ENCODE measurements at places on chromosomes 3 and 15.

DNA sequence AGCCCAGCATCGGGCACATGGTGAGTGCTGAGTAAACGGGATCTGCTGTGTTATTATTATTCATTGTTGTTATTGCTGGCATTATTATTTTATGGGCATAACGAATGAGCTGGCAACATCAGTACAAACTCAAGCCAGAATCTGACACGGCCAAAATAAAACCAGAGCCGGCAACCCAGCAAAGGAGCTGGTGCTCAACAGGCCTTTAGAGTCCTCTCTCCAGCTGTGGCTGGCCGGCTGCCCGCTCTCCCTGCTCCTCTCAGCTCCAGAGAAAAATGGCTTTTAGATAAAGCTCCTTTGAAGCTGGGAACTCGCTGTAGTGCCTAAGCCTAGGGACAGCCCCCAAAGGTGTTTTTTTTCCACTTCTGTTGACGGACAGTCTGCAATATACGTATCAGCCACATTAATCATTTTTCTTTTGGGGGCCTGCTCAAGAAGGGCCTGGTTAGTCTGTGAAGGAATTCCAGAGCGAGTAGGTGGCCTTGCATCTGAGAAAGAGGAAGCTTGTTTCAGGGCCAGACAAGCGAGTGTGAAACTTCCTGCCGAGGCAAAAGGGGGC is 193.9 kb upstream of the UBE2E1 start:
- DNase-seq: peak; percentile 51

- DNase-seq: no peak
These were observed 58.6 kb downstream of the SYNM start for GRCh38 chr15:99163271-99164062.

DNA sequence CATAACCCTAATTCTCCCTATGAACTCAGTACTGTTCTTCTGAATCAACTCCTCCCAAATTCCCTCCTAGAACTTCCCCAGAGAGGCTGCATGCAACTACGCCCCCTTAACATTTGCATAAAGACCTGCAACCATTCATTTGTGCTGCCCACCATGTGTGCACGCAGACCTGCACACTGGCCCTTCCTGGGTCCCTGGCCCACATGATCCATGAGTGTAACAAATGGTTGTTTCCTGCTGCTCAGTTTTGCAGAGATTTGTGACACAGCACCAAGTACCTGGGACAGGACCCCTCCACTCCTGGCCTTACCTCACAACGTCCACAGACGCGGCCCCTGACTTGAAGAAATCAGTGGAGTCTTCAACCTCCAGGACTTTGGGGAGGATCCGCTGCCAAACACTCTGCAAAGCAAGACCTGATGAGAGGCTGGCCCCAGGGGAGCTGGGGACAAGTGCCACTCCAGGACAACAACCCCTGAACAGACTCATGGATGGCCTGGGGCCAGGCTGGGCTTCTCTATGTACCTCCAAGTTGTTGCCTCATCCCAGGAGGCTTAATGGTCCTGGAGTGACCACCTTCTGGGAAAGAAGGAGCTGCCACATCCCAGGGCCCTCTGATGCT is 33.8 kb downstream of the ALDH1L1 start:
- DNase-seq: no peak

- no peak for DNase-seq
These were observed 170.1 kb downstream of the CNTN4 start for GRCh38 chr3:2268779-2269178.

DNA sequence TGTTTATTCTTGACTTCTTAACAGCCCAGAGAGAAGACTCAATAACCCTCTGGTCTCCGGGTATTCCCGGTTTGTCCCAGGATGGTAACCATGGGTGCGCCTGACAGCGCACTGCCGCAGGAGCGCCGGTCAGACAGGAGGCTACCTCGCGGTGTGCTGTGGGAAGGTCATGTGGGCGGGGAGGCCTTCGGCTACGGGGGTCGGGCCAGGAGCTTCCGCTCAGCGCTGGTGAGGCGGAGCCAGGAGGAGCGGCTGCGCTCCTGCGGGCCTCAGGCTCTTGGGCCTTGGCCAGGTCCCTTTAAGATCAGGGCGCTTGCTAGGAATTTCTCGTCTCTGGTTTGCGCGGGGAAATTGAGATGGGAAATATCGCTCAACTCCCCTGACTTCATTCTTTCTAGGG is 182.3 kb upstream of the NDN start:
- DNase-seq: no peak

DNA sequence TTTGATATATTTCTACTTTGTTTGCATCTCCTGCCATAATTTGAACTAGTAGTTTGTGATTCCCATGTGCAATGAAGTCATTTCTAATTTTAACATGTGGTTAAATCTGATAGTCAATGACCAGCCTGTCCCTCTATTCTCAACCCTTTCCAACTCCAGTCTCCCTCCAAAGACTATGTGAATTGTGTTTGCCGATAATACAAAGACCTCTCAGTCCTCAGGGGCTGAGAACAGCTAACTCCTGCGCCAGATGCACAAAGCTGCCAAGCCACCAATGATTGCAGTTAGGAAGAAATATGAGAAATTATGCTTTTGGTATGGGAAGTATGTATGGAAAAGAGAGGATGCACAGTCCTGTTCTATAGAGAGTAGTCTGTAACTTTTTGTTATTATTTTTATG is 54.0 kb downstream of the KCNH8 start:
- peak; percentile 40 for DNase-seq

GRCh38 chr3:40908612-40909011 is 290.7 kb upstream of the CTNNB1 start:
- no peak for DNase-seq

DNA sequence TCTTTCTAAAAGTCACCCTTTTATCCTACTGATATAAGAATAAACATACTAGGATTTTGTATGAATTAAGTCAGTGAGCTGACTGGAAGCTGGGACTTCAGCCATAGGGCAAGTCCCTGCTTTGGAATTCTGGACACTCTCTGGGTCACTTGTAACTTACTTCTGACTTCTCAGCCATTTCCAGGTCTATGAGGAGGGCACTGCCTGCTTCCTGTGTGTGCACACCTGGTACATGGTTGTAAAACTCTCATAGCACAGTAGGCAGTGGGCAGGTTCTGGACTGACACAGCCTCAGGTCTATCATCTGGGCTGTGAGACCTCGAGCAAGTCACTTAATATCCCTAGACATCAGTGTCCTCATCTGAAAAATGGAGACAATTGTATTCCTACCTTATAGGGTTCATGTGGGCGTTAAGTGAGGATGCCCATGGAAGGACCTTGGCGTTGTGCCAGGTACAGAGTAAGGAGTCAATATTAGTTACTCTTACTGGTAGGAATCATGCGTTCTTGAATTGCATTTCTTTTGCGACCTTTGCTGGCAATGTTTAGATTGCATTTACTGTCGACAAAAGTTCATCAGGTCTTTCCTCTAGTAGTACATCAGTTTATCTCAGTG is 27.5 kb upstream of the TGM5 start:
- no peak for DNase-seq

DNA sequence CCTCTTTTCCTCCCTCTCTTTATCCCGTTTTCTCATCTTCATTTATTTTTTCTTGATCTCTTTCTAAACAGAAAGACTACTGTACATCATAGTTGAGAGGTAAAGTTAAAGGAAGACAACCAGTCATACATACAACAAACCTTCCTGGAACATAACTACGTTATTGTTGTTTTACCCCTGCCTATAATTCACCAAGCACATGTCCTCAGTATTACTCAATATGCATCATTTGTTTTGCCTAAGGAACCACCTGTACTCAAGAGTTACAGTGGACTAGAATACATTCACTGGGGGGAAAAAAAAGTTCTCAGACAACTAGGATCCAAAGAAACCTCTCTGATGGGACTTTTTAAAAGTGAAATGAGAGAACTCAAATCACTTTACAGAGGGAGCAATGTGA is 344.7 kb upstream of the RBMS3 start:
- no peak for DNase-seq

- DNase-seq: no peak
These were observed 1049.0 kb upstream of the NR2F2 start for GRCh38 chr15:95281470-95281869.

GRCh38 chr3:190319660-190320059 is 2.6 kb downstream of the CLDN1 start:
- no peak for DNase-seq

GRCh38 chr15:74616366-74616939 is 817 bp downstream of the CLK3 start:
- no peak for DNase-seq

DNA sequence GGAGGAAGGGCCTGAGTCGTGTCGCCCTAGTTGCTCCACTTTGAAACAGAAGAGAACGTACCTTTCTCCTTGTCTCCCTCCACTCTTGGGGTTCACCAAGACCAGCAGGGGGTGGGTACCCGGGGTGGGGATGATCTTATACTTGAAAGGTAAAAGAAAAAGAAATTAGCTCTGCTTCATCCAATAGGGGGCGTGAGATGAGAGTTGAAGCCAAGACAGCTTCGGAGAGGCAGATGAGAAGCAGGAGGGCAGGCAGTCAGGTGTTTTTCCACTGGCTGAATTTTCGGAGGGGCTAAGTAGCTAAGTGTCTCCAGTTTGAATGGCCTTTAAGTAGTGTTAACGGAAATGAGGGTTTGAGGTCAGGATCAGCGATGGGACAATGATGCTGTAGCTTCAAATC is 100.4 kb downstream of the DGKG start:
- no peak for DNase-seq

- no peak for DNase-seq
These were observed 308.9 kb downstream of the EPHB1 start for GRCh38 chr3:135103917-135104316.

Measured in amygdala (tissue), 56 donors.